ENCODE measurements at places on chromosomes 6 and 20. TPM values are rescaled to one million over a fixed set of nuclear protein-coding genes. Genes with fewer than 3 reads are reported as not detected.

Gene SLC32A1
- not detected for total RNA-seq

Gene MAS1
- not detected for total RNA-seq

Gene C6orf89
- 21.2 TPM for total RNA-seq

Gene GPR63
- total RNA-seq: under 0.01 TPM

Gene IYD
- not detected for total RNA-seq

Gene SASH1
- total RNA-seq: 116 TPM

Gene TXLNB
- 0.40 TPM for total RNA-seq

Gene ZKSCAN3
- total RNA-seq: 3.1 TPM

Gene C2
- total RNA-seq: under 0.01 TPM

Gene FRK
- under 0.01 TPM for total RNA-seq

Gene CCDC28A
- total RNA-seq: 13.7 TPM

Gene TJAP1
- 4.6 TPM for total RNA-seq

Gene NKAPL
- total RNA-seq: 0.22 TPM

Gene NINL
- total RNA-seq: 21.0 TPM

Gene GSTA3
- total RNA-seq: not detected

DNA sequence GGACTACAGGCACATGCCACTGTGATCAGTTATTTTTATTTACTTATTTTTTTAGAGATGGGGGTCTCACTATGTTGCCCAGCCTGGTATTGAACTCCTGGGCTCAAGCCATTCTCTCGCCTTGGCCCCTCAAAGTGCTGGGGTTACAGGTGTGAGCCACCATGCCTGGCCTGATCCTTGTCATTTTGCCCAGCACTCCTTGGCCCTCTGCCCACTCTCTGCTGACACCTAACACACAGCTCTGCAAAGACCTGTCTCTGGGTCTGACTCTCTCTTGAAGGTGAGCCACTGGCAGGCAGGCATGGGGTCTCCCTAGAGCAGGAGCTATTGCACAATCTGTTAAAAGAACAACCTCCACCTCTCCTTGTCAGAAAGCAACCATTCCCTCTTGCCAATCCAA lies 155.6 kb downstream of the ZFP64 start:
- no peak for DNase-seq

- no peak for DNase-seq
Measured at GRCh38 chr20:19260412-19261090, 48.1 kb downstream of the SLC24A3 start.

GRCh38 chr6:5084360-5084780 lies 771 bp upstream of the PPP1R3G start:
- no peak for DNase-seq

- no peak for DNase-seq
Measured at GRCh38 chr6:34652263-34652662, 44.3 kb downstream of the ILRUN start.

DNA sequence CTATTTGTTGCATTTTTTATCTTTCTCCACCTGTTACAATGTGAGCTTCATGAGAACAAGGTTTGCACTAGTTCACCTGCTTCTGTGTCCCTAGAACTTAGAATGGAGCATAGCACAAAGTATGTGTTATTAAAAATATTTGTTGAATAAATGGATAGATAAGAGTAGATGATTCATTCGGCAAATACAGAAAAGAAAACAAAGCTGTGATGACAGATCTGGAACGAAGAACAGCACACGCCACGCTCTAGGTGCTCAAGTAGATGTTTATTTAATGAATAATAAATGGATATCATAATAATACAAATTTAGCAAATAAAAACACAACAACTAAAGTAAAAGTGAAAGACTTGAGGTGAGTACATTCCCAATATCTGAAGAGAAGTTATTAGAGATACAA lies 273.1 kb downstream of the HAO1 start:
- DNase-seq: peak; percentile 53

DNA sequence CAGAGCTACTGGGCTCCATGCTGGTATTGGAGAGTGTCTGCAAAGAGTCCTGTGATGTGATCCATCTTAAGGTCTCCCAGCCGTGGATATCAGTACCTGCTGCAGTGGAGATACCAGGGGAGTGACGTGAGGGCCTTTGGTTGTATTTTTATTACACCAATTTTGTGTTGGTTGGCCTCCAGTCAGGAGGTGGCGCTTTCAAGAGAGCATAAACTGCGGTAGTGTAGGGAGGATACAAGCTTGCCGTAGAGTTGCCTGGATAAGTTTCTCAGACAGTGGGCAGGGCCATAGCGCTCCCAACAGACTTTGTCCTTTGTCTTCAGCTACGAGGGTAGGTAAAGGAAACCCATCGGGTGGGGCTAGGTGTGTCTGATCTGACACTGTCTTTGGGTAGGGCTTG lies 113.0 kb upstream of the CEP162 start:
- no peak for DNase-seq

- no peak for DNase-seq
Measured at GRCh38 chr6:114638341-114638740, 295.5 kb upstream of the HS3ST5 start.

GRCh38 chr20:57996465-57996864 lies 232.0 kb downstream of the ANKRD60 start:
- DNase-seq: no peak

GRCh38 chr6:154878871-154879491 lies 116.1 kb upstream of the TIAM2 start:
- DNase-seq: no peak

GRCh38 chr6:3391902-3392458 lies 64.9 kb downstream of the SLC22A23 start:
- DNase-seq: no peak

DNA sequence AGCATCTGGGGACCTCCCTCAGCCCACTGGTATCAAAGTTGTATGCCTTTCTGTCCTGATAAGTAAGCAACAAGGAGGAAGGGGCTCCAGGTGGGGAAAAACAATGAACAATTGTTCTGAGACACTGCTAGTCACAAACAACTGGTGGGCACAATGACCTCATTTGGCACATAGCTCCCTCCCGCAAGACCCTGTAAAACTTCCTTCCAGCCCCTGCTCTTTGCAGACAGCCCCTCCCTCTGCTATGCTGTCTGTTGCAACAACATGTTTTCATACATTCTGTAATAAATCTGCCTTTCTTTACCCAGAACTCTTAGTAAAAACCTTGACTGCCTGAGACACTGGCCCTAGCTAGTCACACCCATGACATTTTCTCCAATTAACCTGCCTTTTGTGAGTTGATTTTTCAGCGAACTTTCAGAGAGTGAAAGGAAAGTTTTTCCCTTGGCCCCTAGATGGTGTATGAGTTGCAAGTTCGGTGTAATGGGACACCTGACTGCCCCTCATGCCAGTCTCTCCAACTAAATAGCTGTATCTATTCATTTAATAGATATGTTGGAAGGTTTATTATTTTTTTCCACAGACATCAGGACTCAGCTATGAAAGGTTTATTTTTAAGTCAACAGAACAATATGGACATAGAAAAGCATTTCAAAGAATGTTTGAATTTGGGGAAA lies 142.3 kb upstream of the SLC22A16 start:
- peak; percentile 52 for DNase-seq

- no peak for DNase-seq
Measured at GRCh38 chr6:69383627-69384026, 413.2 kb downstream of the LMBRD1 start.

- DNase-seq: no peak
Measured at GRCh38 chr6:100475554-100476320, 11.0 kb upstream of the SIM1 start.

- no peak for DNase-seq
Measured at GRCh38 chr20:43977252-43977651, 62.6 kb downstream of the TOX2 start.

GRCh38 chr6:134733801-134734200 lies 216.1 kb downstream of the ALDH8A1 start:
- no peak for DNase-seq

- DNase-seq: no peak
Measured at GRCh38 chr6:36920546-36920945, 34.0 kb upstream of the PI16 start.

DNA sequence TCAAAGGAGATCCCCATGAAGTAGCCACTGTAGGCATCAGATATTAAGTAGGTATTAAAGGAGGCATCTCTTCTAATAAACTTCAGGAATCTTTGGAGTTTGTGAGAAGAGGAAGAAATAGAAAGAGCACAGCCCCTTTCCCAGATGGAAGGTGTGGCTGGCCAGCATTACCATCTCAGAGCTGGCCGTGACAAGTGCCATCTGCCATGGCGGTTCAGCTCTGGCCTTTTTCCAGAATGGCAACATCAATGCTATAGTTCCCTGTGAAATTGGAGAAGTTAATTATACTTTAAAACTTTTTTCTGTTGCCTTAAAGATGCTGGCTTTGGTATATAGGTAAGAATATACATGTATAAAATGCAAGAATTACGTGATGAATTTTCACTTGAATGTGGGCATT lies 51.9 kb upstream of the MCUR1 start:
- no peak for DNase-seq

GRCh38 chr6:17610835-17611234 lies 10.7 kb downstream of the FAM8A1 start:
- DNase-seq: no peak

GRCh38 chr20:46599227-46599987 lies 49.0 kb upstream of the OCSTAMP start:
- no peak for DNase-seq

- no peak for DNase-seq
Measured at GRCh38 chr6:28948782-28949486, 25.1 kb upstream of the TRIM27 start.

- peak; percentile 75 for DNase-seq
Measured at GRCh38 chr6:166420351-166420750, 37.6 kb upstream of the MPC1 start.

GRCh38 chr6:160510199-160510598 lies 153.9 kb downstream of the LPA start:
- DNase-seq: no peak

DNA sequence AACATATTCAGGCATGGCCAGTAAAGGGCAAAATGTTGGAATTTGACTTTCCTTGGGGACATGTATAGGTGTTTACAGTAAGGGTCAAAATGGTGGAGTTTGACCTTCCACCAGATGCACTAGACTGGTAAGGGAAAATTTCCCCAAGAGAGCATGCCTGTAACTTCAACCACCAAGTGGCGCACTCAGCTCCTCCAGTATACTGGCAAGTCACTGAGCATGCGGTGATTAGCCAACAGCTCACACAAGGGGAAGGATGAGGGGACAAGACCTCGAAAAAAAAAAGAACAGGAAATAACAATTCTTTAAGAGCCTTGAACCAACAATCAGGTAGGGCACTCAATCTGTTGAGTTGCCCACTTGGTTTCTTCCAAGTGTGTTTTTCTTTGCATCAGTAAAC lies 140.9 kb downstream of the EYS start:
- no peak for DNase-seq

DNA sequence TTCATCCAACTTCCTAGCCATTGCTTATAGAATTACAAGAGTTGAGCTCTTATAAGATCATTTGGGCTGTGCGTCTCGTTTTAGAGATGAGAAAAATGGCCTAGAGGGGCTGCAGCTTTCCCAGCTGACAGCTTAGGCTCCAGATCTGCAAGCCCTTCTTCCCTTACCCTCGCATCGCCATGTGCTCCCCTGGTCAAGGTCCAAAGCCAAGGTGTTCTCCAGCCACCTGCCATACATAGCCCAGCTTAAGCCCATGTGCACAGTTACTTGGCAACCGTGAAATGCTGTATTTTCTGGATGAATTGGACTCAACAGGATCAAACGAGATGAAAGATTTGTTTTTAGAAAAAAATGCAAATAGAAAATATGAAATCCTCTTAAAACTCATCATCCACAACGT lies 7.9 kb downstream of the MAP3K4 start:
- DNase-seq: no peak

DNA sequence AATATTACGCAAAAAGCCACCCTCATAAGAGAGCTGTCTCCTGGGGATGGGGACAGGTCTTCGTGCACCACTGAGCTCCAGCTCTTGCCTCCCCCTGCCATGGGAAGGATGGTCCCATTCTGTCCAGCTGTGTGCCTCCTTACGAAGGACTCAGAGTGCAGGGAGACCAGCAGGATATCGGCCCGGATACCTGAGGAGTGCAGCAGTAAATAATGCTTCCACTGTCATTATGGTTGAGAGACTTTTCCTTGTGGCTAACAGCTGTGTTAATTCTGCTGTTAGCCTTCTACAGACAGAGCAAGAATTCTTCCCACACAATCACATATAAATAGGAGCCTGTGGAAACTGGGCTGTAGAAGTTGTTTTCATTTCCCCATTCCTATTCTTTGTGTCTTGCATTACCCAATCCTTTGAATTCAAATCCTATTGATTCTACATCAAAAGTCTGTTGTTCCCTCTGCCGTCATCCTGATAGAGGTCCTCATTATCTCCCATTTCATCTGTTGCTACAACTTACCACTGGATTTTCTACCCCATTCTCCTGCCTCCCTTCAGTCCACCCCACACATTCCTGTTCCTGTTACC lies 364.6 kb upstream of the SOX4 start:
- no peak for DNase-seq

DNA sequence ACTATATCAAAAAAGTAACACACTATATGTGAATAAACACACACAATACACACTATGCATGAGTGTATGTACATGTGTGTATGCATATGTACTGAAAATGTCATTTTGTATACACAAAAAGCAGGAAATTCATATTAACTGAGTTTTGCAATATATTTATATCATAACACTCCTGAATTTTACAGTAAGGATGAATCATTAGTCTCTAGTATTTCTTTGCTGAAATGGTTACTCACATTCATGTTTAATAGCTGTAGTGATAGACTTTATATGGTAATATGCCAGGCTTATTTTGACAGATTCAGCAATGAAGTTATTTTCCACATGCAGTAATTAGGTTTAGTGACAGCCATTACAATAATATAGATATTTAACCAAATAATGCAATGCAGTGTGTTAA lies 1216.2 kb upstream of the CITED2 start:
- DNase-seq: no peak

- no peak for DNase-seq
Measured at GRCh38 chr6:129481706-129482105, 228.3 kb downstream of the ARHGAP18 start.

DNA sequence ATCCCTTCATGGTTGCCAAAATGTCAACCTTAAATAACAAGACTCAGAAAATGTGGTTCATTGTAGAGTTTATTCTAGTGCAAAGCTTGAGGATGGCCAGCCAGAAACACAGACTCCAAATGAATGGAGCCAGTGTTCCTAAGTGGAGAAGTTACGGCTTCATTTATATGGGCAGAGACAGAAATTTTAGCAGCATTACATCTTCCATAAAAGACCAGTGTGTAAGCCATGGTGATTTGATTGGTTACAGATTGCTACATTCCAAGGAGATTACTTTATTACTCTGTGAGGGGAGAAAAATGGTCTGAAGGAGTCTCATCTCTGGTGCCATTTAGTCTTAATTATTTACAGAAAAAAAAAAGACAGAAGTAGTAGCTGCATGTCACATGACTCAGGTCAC lies 97.8 kb downstream of the OTOR start:
- DNase-seq: no peak

- DNase-seq: no peak
Measured at GRCh38 chr20:36307412-36308325, 1.5 kb downstream of the DLGAP4 start.

- DNase-seq: no peak
Measured at GRCh38 chr6:64811119-64811518, 895.9 kb downstream of the EYS start.

DNA sequence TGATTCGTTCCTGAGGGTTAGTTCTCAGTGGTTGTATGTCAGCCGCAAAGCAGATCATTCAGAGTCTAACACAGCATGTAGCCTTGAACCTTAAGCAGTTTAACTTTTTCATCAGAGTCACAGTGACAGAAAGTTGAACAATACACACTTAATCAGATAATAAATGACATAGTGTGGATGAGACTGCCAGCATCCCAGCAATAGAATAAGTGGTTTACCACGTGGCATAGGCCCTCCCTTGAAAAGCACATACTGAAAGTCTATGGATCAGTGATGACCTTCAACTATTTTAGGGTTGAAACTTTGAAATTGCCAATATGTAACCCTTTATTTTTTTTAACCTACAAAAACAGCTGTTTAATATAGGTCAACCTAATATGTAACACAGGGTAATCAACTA lies 265.3 kb downstream of the ARHGAP18 start:
- DNase-seq: no peak

All from lung microvascular endothelial cell (primary cell).